ENCODE measurements at places on chromosomes 6 and 20.

- no peak for DNase-seq
Measured at GRCh38 chr6:119844387-119844786, 494.8 kb upstream of the MAN1A1 start.

DNA sequence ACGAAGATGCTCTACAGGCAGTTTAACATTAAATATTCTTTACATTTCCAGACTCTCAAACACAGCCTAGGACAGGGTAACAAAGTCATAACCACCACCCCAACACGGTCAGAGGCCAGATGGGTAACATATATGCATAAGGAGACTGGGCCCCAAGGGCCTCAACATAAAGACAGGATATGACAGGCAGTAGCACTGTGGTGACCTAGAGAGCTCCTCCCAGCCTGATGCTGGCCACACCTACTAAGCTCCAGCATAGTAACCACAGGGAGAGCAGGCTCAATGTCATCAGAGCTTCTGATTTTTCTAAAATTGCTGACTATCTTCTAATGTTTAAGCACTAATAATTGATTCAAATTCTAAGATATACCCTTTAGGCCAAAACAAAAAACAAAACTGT is 21.7 kb downstream of the SMLR1 start:
- no peak for DNase-seq

DNA sequence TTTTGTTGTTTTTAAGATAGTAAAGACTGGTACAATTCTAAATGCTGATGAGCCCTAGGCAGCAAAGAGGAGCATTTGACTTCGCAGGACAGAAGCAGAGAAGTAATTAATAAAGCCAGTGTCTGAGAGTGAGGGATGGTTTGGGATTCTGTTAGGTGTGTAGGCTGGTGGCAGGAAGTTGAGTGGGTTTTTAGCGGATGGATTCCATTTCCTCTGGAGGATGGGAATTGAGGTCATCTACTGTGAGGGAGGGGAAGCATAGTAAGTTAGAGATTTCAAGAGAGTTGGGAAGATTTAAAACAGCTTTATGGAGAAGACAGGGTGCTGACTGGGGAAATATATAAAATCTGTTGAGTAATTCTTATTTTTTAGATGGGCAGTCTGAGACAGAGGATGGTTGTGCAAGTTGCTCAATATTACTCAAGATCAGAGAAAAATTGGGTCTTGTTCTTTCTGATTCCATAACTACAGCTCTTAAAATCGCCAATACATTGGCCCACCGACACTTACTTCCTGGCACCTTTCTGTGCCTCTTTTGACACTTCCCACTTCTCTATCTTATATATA is 48.8 kb downstream of the PRL start:
- DNase-seq, result no peak

- no peak for DNase-seq
Measured at GRCh38 chr6:5738211-5738610, 268.5 kb downstream of the NRN1 start.

GRCh38 chr6:30769088-30769852 is 24.9 kb upstream of the IER3 start:
- peak; percentile 90 for DNase-seq

DNA sequence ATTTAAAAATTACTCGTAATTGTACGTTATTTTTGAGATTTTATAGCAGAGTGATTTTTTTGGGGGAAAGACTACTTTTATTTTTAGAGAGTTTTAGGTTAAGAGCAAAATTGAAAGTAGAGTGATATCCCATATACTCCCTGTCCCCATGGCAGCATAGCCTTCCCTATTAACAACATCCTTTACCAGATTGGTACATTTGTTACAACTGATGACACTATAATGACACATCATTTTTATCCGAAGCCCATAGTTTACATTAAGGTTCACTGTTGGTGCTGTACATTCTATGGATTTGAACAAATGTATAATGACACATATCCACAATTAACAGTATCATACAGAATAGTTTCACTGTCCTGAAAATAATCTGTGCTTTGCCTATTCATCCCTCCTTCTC is 1126.4 kb upstream of the CITED2 start:
- no peak for DNase-seq

DNA sequence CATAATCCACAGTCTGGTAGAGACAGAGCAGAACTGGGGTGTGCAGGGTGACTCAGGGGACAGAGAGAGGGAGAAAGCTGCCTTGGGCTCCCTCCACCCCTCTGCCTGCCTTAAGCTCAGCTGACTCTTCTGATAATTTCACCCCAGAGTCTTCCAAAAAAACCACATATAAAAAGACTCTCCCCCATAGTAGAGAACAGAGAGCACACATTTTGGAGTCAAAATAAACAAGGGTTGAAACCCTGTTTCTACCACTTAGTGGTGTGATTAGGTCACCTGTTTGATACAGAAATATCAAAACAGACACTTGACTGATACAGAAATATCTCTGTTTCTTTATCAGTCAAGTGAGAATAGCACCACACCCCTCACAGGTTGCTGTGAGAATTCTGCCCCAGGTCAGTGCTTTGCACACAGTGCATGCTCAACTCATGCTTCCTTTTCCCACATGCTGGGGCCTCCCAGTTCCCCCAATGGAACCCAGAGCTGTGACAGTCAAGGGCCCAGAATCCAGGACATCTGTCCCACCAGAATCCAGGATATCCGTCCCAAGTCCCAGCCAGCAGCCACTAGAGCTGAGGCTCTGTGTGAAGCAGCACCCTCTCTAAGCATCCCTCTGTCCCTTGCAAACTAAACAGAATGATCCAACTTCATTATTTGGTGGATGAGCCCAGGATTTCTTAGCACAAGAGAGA is 1.2 kb downstream of the TREML2 start:
- DNase-seq, result no peak

DNA sequence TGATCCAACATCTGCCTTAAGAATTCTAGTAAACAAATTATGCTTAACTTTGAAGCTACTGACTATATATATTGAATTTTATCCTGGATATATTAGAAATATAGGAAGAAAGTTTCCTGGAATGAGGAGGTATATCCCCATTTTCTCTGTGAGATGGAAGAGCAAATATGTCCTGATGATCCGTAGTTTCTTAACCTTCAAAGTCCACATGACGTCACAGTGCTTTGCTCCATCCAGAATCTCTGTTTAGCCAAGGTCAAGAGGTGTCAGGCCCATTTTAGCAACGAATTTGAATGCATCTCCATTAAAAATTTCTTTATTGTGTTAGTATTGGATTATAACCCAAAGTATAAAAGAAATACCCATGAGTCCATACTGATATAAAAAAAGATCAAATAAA is 162.5 kb downstream of the PRL start:
- DNase-seq, result no peak

- no peak for DNase-seq
Measured at GRCh38 chr6:162377735-162378134, 349.8 kb downstream of the PRKN start.

GRCh38 chr6:157759028-157759427 is 64.0 kb upstream of the SNX9 start:
- DNase-seq, result no peak

- no peak for DNase-seq
Measured at GRCh38 chr20:47262365-47263013, 94.0 kb downstream of the ZMYND8 start.

- DNase-seq, result no peak
Measured at GRCh38 chr20:23686046-23686750, 2.6 kb downstream of the CST4 start.

- DNase-seq, result no peak
Measured at GRCh38 chr6:127775371-127775770, 125.5 kb downstream of the THEMIS start.

DNA sequence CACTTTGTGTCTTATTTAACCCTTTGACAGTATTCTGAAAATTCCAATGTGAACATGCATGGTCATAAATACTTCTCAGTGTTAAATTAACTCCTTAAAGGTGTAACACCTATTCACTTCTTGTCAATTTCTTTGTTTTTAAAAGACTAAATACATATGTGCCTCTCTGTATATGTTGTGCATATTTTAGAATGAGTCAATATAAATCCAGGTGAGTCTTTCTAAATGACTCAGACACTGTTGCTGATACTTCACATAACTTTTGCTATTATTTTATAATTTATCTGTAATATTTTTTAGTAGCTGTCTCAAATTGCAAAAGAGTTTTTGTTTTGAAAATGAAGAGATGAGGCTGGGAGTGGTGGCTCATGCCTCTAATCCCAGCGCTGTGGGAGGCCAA is 36.0 kb downstream of the TIAM2 start:
- no peak for DNase-seq

DNA sequence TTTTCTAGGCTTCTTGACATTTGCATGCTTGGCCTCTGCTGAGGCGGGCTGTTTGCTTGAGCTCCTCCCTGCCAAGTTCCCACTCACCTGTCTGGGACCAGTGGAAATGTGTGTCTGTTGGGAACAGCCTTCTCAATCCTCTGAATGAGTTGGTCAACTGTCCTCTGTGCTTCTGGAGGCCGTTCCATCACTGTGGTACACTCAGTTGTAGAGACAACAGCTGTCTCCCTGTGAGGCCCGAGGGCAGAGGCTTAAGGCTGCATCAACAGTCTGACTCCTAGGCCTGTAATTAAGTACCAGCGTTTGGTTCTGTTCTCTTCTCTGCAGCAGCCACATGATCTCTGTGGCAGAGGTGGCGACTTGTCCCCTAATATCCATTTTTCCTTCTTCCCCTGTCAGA is 110.9 kb downstream of the CDC5L start:
- no peak for DNase-seq

Data from hepatic stellate cell (primary cell).